ENCODE measurements at places on chromosomes 16 and 17.

GRCh38 chr17:79304884-79305283 is 230.3 kb downstream of the ENGASE start:
- no peak for DNase-seq

- DNase-seq: no peak
Measured at GRCh38 chr17:36184023-36184765, 7.8 kb upstream of the TBC1D3B start.

- DNase-seq: no peak
Measured at GRCh38 chr16:61813339-61813738, 222.9 kb downstream of the CDH8 start.

GRCh38 chr16:55475919-55476318 is 3.1 kb upstream of the MMP2 start:
- DNase-seq: no peak

DNA sequence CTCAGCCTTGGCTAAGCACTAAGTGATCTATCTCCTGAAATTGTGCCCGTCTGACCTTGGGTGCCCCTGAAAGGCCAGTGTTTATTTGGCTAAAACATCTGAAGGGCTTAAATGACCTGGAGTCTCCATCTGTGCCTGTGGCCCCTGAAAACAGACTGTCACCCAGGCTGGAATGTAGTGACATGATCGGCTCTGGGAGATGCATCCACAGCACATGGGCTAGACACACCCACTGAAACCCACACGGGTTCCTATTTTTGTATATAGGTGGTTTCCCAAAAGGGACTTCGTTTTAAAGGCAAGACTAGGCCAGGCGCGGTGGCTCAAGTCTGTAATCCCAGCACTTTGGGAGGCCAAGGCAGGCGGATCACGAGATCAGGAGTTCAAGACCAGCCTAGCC is 13.5 kb downstream of the CEP295NL start:
- no peak for DNase-seq

DNA sequence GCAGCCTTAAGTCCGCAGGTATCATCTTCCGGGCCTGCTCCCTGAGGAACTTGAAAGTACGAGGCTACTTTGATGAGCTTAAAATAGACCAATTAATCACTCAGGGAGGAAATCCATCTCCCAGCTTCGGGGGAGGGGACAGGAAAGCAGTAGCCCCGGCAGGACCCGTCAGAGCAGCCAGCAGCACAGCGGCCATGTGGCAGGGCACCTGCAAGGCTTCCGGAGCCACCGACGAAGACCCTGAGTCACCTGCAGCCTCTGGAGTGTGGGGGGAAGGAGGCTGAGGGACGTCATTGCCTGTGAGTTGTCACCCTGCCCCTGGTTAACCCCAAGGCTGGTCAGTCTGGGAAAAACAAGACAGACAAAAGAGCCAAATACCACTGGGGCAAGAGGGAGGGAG is 4.4 kb upstream of the CYB561 start:
- no peak for DNase-seq

All from stimulated activated CD4-positive, alpha-beta T cell treated with anti-CD3 and anti-CD28 coated beads, Interleukin-2, amount 100 ng/mL, for 48 hours (primary cell).